ENCODE measurements at places on chromosomes 4 and X. TPM values are rescaled to one million over a fixed set of nuclear protein-coding genes. Genes with fewer than 3 reads are reported as not detected.

Gene OPRPN
- total RNA-seq: not detected

GRCh38 chrX:127552571-127552970 lies 499.6 kb downstream of the ACTRT1 start:
- DNase-seq: no peak
- no peaks in the 10 kb centered on the region for H3K27me3 ChIP-seq
- H3K36me3 ChIP-seq: no peaks in the 10 kb centered on the region
- no peaks in the 10 kb centered on the region for H3K4me1 ChIP-seq

DNA sequence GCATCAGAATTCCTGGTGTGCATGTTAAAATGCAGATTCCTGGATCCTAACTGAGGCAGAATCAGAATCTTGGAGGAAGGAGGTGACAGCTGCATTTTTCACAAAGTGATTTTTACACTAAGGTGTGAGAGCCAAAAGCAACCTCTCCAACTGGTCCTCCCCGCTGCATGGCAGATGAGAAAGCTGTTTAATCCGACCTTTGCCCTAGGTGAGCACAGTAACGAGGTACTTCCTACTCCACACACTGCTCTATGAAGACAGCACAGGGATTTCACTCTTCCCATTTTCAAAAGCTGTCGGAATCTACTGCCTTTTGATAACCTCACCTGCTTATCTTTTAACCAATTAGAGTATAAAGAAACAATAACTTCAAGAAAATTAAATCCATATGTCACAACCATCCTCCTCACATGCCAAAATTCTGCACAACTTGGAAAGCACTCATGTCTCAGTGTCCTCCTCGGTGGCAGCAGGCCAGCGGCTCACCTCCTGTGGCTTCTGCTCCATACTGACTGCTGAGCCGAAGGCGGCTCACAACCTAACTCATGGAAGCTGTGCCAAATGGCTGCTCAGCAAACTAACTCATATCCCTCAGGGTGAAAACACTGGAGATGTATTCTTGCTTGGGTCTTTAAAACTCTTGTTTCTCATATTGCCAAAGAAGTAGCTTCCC lies 3.6 kb downstream of the CASP6 start:
- H3K27ac ChIP-seq: no peak overlapping the region
- H3K27me3 ChIP-seq: no peaks in the 10 kb centered on the region
- peaks cover 18% of the 10 kb centered on the region for H3K36me3 ChIP-seq
- DNase-seq: no peak
- H3K4me1 ChIP-seq: peaks cover 23% of the 10 kb centered on the region

DNA sequence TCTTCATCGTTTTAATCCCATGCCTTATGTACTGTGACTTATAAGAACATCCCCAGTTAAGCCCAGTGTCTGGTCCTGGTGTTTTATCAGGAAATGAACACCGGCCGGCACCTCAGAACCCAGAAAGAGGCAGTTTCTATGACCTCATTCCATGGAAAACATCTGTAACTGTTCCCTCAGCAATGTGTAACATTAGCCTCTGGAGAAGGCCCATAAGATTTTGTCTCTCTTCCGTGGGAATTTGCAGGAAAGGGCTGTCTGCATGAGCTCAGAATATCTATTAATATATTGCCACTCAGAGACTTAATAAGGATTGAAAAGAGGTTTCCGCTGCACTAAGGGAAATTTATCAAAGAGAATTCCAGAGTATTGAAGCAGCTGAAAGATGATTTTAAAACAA lies 3.1 kb upstream of the TCEANC start:
- H3K4me1 ChIP-seq: peaks cover 34% of the 10 kb centered on the region
- H3K27me3 ChIP-seq: no peaks in the 10 kb centered on the region
- H3K27ac ChIP-seq: no peak overlapping the region

Gene LARP1B
- total RNA-seq: 23.8 TPM

- no peaks in the 10 kb centered on the region for H3K36me3 ChIP-seq
- DNase-seq: no peak
- H3K27me3 ChIP-seq: no peaks in the 10 kb centered on the region
- no peak overlapping the region for H3K27ac ChIP-seq
These were observed 1015.0 kb upstream of the GRID2 start for GRCh38 chr4:91288702-91289311.
